NCI-H187 treated with DMSO at 0.1 percent for 48 hours (cell line): ENCODE measurements at places on chromosomes 4 and X.
A peak's percentile ranks its signal among the peaks of the same experiment; 100 is the strongest.

DNA sequence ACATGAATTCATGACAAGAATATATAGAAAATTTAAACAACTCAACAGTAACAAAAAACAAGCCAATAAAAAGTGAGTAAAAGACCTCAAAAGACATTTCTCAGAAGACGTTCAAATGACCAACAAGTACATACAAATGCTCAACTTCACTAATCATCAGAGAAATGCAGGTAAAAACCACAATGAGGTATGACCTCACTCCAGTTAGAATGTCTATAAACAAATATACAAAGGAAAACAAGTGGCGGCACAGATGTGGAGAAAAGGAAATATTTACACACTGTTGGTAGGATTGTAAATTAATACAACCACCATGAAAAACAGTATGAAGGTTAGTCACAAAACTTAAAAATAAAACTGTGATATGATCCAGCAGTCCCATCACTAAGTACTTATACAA, 1033.1 kb downstream of the RAPGEF2 start:
- DNase-seq, result no peak

- DNase-seq, result no peak
These were observed 3.1 kb upstream of the TASL start for GRCh38 chrX:30580641-30581040.

DNA sequence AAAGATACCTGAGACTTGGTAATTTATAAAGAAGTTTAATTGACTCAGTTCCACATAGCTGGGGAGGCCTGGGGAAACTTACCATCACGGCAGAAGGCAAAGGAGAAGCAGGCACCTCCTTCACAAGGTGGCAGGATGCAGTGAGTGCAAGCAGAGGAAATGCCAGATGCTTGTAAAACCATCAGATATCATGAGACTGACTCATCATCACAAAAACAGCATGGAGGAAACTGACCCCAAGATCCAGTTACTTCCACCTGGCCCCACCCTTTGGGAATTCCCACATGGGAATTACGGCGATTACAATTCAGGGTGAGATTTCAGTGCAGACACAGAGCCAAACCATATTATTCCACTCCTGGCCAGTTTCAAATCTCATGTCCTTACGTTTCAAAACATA, 514.7 kb upstream of the SPANXN1 start:
- DNase-seq, result no peak

- no peak for DNase-seq
These were observed 68.5 kb downstream of the SH3RF1 start for GRCh38 chr4:169202145-169202699.

DNA sequence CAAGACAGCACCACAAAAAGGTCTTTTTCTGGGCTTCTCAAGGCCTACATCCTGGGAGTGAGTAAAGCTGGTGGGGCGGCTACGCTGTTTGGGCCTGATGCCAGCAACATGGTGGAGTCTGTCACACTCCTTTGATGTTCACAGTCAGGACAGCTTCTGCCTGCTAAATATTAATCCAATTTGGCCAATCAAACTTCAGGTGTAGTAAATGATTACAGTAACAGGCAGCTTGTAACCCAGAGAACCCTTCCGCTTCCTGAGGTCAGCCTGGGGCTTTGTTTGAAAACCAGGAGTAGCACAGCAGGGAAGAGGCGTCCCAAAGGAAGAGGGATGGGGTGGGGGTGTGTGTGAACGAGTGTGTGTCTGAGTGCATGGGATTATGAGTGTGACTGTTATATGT, 220.4 kb downstream of the MAML3 start:
- no peak for DNase-seq

DNA sequence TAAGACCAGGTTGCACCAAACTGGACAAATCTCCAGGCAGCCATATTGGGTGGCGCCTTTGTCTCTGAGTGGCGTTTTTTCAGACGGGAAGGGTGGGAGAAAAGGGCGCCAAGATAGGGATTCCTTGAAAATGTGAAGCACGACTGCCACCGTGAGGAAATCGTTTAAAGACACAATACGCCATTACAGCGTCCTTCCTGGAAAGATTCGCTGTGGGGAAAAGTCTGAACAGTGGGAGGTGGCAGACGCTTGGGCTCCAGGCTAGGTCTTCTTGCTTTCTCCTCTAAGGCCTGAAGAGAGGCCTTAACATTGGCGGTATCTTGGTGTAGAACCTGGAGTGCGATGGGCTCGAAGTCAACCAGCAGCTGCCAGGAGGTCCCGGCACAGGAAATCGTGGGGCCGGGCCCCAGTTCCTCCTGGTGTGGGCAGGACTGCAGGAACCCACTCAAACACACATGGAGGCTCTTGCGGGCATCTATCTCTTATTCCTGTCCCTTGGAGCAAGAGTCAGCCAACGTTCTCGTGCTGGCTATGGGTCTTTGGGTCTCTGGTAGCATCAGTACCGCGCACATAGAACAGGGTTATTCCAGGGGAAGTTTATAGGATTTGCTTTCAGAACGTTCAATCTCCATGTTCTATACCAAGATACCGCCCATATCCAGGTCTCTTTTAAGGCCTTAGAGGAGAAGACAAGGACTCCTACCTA, 208.8 kb downstream of the OR13H1 start:
- peak; percentile 64 for DNase-seq

- no peak for DNase-seq
These were observed 243.8 kb upstream of the LDB2 start for GRCh38 chr4:17142232-17142711.

GRCh38 chr4:89482251-89482650, 174.7 kb upstream of the GPRIN3 start:
- no peak for DNase-seq

- no peak for DNase-seq
These were observed 222.2 kb upstream of the PPP1R2C start for GRCh38 chrX:43000121-43000520.

GRCh38 chr4:119506806-119507205, 121.8 kb downstream of the PDE5A start:
- DNase-seq, result no peak

DNA sequence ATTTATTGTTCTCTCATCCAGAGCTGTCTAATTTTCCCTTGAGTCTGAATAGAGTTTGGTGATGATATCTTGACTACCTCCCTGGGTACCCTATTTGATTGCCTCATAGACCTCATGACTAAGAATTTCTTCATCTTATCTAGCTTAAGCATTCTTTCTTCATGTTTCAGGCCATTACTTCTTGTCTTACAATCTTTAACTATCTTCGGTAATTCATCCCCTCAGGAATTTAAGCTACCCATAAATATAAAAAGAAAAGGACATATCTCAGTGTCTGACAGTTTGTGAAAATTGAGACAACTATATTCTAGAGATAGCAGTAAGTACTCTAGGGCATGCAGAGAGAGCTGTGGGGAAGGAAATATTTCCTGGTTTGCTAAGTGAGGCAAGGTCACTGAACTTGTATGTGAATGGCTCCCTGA, 466.1 kb upstream of the GRID2 start:
- no peak for DNase-seq

- DNase-seq, result no peak
These were observed 34.3 kb upstream of the TACR3 start for GRCh38 chr4:103753868-103754653.

DNA sequence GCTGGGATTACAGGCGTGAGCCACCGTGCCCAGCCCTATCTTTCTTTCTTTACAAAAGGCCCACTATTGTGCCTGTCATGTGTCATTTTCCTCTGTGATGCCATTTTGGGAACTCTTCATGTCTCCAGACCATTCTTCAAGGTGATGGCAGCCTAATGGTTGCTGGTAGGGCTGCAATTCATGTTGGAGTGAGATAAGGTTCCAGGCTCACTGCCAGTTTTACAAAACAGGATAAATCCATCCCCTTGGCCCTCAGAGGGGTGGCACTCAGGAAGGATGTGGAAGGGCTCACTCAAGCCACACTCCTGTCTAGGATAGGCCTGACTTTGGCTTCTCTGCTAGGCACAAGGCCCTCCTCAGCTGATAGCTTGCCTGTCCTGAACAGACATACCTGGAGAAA, 3.8 kb downstream of the TCEAL9 start:
- DNase-seq, result no peak

- no peak for DNase-seq
These were observed 616.1 kb downstream of the BCOR start for GRCh38 chrX:39481621-39482020.

DNA sequence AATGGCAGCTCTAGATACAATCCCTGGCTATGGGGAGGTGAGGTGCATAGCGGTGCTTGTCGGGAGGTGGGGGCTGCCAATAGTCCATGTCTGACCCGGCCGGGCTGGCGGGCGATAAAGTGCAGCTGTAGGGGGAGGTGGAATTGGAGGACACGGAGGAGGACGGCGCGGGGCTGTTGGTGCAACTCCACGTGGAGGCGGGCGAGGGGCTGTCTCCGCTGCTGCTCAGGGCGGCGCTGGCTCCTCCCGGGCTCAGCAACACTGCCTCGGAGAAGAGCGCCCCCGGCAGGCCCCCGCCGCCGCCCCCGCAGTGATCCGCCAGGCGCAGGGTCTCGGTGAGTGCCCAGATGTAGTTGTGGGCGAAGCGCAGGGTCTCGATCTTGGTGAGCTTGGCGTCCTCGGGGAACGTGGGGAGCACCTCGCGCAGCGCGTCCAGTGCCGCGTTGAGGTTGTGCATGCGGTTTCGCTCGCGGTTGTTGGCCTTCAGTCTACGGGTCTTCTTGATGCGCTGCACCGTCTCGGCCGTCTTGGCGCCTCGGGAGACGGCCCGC, 1.3 kb downstream of the NEUROG2 start:
- DNase-seq, result no peak

- no peak for DNase-seq
These were observed 31.3 kb upstream of the ANAPC4 start for GRCh38 chr4:25345744-25346143.

DNA sequence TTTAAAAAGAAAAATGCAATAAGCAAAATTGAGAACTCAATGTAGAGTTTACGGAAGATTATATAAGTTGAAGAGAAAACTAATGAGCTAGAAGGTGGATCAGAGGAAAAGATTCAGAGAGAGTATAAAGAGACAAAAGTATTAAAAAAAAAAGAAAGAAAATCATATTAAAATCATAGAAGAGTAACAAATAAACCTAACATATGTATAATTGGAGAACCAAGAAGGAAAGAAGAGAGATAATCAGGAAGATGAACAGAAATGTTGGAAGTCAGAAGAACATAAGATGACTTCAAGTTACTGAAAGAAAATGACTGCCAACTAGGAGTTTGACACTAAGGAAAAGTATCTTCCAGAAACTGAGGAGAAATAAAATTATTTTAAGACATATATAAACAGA, 34.3 kb upstream of the ANTXR2 start:
- no peak for DNase-seq

GRCh38 chrX:15947648-15948317, 93.2 kb upstream of the AP1S2 start:
- no peak for DNase-seq

- no peak for DNase-seq
These were observed 85.8 kb upstream of the RPS6KA3 start for GRCh38 chrX:20352504-20352903.

DNA sequence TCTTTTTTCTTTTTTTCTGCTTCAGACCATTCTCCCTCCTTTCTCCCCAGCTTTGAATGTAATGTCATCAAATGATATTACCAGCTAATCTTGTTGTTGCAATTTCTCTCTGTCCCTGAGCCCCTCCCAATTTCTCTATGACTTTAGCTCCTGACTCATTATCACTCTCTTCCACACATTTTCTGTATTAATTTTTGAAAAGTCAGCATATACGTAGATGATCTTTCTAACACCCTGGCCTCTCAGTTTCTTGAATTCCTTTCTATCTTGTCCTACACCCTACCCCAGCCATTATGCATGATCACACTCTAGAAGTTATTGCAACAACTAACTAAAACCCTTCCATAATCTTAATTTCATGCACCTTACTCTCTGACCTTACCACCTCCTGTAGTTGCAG, 13.1 kb upstream of the TRPC3 start:
- DNase-seq, result no peak

DNA sequence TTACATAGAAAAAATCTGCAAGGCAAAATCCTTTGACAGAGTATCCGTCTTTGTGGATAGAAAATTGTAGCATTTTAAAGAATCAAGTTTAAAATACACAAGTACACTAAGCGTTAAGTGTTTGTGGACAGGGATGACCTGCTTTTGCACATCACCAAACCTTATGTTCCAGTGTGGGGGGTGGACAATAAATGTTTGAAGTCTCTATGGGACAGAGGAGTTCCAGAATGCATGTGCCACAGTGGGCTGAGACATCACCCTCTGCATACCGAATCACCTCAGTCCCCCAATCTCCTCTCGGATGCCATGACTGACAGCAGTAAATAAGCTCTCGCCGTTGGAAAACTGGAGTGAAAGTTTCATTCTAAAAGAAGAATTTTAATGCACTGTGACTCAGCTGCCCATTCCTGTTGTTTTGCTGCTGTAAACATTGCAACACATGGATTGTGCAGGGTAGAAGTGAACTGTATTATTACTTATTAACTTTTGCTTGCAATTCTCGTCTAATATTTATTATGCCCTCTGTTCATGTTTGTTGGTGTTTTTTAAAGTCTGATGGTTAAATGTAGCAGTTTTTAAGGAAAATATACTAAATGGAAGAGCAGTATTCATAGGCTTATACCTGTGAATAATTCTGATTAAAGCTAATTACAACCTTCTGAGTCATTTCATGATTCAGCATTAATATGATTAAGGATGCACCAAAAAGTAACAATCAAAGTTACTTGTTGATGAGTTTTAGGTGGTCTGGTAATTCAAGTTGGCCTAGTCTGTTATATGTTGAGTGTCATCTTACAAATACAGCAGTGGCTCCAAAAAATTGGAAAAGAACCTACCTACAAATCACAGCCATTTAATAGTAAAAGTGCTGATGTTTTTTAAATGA, 24.0 kb downstream of the CDKN2AIP start:
- DNase-seq, result no peak

DNA sequence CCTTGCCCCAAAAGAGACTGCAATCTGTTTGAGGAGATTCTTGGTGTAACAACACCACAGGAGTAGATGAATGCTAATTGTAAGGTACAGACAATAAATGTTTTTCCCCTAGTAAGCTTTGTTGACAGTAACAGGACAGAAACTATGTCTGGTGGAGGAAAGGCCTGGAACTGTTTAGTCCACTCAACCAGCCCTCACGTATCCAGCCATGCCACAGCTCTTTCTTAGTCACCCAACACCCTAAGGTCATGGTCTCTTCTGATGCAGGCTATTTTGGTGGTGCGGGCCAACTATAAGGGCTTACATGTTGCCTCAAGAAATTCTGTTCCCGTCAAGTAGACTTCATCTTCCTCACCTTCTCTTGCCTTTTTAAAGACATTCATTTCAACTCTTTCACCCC, 75.9 kb upstream of the GAB1 start:
- DNase-seq, result no peak
